ENCODE measurements at places on chromosomes 12 and 14.
A peak's percentile ranks its signal among the peaks of the same experiment; 100 is the strongest.

GRCh38 chr12:130017591-130018449 is 114.0 kb upstream of the TMEM132D start:
- no peak for ATAC-seq

DNA sequence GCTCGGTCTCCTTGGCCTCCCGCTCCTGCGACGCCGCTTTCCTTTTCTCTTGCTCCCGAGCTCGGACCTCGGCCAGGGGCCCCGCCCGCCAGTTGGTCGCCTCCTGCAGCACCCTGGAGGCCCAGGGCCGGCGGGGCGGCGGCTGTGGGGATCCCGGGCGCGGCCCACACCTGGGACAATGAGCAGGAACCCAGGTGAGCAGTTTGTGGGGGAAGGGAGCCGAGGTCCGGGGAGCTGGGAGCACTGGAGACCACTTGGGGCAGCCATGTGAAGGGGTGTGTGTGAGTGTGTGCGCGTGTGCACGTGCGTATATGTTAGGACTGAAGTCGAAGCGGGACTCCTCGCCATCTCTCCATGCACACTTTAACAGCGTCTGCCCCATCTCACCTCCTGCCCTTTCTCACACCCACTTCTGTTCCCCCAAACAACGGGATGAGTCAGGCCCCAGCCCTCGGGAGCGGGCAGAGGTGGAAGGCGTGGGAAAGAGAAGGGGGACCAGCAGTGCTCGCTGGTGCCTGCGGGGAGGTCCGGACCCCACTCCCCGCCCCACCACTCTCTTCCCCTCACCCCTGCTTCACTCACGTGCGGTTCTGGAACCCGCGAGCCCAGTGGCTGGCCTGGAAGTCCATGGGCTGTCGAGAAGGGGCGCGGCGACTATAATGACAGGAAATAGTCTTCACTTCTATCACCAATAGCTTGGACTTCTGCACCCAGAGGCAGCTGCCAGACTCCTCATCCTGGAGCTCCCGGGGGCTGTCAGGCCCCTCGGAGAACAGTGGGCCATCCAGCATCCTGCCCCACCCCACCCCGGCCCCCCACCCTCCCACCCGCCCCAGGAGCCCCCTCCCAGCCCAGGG is 450 bp downstream of the DDN start:
- peak; percentile 11 for ATAC-seq

DNA sequence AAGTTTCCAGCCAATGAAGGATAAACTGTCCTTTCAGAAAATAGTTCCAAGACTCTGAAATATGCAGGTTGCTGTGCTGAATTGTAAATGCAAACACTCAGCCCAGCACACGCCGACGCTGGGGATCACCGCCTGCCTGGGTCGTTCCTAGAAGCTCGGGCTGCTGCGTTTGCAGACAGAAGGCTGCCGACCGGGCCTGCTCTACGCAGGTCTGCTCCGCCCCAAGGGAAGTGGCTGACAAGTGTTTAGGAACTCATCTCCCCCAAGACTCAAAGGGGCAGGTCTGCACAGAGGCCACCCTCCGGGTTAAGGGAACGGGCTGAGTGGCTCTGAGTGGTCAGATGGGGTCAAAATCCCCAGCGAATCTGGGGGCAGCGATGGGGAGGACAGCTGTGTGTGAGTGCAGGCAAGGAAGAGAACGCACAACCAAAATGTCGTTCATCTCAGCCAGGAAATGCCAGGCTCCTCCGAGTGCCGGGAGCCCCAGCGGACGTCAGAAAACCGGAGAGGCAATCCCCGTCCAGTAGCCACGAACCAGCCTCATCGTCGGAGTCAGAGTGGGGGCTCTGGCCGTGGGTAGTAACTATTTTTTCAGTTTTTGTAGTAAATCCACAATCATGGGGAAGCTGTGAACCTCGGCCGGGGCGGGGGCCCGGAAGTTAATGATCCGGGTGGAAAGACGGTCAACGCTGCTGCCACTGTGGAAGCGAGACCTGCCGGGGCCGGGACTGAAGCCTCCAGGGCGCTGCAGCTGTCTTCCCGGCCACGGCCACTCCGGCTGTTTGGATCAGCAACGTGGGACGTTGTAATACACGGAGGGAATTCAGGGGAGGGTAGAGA is 6.0 kb downstream of the GALNT9 start:
- ATAC-seq: no peak

GRCh38 chr14:71704210-71704609 is 228.0 kb upstream of the RGS6 start:
- no peak for ATAC-seq

GRCh38 chr14:93231129-93231979 is 24.3 kb downstream of the UBR7 start:
- peak; percentile 27 for ATAC-seq

DNA sequence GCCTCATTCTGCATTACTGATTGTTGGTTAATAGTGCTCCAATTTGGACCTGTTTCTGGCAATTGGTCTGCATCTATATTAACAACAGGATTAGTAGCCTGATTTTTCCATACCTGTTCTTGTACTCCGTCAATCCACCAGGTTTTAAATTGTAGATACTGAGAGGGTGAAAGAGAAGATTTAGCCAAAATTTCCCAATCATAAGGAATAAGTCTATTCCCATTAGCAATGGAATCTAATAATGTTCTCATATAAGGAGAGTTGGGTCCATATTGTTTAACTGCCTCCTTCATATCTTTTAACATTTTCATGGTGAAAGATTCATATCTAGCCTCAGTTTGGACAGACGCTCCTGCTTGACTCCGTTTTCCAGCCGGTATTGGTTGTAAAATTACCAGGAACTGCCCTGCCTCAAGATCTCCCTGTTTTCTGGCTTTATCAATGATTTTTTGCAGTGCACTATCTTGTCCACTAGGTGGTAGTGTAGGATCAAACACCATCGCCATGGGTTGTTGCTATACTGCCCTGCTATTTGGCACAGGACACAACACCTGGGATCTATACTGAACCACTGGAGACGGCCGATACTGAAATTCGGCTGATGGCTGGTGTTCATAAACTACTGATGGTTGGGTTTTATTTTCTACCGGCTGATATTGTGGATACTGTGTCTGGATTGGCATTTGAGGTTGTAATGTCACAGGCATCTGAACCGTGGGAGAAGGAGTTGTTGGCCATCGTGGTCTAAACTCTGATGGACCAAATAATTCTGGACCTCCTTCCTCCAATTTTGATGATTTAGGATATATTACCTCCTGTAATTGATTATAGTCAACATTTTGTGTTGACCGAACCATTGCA is 25.2 kb downstream of the DHRS4L2 start:
- ATAC-seq: peak; percentile 97

DNA sequence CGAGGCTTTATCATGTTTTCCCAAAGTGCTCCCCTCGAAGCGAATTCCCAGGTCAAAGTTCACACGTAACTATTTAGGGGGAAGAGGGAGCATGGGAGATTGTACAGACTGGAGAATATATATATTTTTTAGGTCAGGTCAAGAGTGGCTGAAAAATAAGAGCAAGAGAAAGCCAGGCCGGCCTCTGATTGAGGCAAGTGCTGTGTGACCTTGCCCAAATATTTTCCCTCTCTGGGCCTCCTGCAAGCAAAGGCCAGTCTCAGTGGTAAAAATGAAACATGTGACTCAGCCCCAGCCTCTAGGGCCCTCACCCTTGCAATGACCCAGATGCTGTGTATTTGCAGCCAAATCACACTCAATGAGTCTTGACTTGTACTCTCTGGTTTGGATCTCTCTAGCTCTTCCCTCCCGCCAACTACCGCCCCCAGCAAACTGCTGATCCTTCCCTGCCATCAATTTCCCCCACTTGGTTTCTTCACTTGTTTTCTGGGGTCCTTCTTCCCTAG is 34.1 kb downstream of the SMUG1 start:
- no peak for ATAC-seq

GRCh38 chr14:41490323-41490722 is 116.4 kb upstream of the LRFN5 start:
- ATAC-seq: no peak

- peak; percentile 25 for ATAC-seq
Observed at GRCh38 chr14:34161351-34162082, 210.6 kb upstream of the EGLN3 start.

DNA sequence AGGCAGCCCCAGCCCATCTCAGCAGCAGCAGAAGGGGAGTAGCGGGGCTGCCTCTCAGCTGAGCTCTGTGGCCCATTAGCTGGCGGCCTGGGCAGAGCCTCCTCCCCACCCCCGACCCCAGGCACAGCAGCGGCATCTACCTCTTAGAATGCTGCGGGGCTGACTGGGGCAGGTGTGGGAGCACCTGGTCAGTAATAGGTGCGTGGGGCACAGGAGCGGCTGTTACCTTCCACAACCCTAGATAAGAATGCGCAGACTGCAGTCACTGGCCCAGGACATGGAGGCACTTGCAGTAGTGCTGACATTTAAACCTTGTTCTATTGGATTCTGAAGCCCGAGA is 35.6 kb downstream of the SYNE3 start:
- ATAC-seq: no peak

- no peak for ATAC-seq
Observed at GRCh38 chr14:95316821-95317220, 2.9 kb downstream of the CLMN start.

Data from esophagus mucosa (tissue), 1 donor.